ENCODE measurements at places on chromosomes 6 and 20. TPM values are rescaled to one million over a fixed set of nuclear protein-coding genes. Genes with fewer than 3 reads are reported as not detected.

Gene CCDC170
- total RNA-seq = 0.24 TPM

Gene PPP1R14C
- not detected for total RNA-seq

Gene CITED2
- 247 TPM for total RNA-seq

Gene BNIP5
- total RNA-seq = not detected

Gene UNC93A
- total RNA-seq = not detected

Gene CDH4
- 21.2 TPM for total RNA-seq
